ENCODE measurements at places on chromosomes 1 and 21. TPM values are rescaled to one million over a fixed set of nuclear protein-coding genes. Genes with fewer than 3 reads are reported as not detected.

DNA sequence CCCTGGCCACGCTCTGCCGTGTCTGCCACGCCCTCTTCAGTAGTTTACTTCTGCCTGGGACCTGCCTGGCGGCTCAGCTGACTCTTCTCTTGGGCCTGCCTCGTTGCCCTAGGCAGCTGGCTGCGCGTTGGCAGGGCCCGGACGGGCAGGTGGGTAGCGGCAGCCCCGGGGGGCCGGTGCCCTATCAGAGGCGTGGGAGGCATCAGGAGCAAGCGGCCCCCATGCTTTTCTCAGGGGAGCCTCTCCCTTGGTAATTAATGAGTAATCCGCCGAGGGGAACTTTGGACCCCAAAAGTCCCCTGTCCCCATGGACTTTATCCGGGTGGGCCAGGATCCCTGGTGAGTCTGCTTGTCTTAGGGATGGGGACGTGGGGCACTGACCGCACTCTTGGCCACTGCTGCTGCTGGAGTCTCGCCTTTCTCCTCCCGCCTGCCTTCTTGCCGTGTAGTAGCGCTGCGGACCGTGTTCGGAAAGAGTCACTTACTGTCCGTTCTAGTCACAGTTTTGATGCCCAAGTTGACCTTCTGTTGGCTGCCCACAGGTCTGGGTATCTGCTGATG is 22.7 kb downstream of the SKI start:
- DNase-seq, result no peak

DNA sequence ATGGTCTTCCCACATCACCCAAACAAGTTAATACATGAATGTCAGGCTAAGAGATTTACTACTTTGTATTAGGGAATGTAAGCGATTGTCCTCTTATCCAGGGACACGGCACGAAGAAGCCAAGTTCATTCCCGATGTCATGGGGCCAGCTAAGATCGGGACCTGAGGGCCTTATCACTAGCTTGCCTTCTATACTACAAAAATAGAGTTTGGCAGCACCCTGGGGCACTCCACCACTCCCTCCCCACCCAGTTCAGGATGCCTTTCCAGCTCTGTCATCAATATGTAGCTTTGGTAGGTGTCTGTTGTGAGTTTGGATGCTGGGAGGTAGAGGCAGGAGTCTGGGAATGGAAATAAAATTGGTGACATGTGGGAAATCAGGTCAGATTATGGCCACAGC is 197.5 kb downstream of the ATG4C start:
- DNase-seq, result no peak

CRNN gene
- total RNA-seq, result not detected

DNA sequence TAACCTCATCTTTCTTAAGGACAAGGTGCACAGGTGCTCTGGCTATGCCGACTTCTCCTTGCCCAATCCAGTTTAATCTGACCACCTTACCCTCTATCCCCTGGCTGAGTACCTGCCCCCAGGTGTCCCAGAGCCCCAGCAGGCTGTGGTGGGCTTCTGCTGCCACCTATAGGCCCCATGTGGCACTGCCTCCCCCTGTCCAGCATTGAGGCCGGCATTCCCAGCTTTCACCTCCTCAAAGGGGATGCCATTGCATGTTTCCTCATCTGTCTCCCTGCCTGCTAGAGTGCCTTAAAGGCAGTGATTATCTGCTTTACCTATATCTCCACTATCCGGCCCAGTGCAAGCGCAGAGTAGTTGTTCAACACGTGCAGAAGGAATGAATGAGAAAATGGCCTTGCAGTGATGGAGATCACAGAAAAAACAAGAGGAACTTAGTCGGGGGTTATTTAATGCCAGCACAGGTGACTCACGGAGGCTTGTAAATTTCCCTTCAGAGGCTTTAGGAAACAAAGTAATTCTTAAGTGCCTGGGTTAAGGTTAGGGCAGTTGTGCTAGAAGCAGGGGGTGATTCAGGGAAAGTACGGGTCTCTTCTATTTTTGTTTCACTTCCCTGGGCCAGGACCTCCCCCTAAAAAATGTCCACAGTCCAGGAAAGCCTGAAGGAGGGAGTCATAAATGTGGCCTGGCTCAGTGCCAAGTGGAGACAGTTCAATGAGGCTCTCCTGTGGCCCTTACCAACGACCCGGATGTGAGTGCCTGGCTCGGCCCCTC is 131.8 kb upstream of the NGF start:
- peak; percentile 67 for DNase-seq

DNA sequence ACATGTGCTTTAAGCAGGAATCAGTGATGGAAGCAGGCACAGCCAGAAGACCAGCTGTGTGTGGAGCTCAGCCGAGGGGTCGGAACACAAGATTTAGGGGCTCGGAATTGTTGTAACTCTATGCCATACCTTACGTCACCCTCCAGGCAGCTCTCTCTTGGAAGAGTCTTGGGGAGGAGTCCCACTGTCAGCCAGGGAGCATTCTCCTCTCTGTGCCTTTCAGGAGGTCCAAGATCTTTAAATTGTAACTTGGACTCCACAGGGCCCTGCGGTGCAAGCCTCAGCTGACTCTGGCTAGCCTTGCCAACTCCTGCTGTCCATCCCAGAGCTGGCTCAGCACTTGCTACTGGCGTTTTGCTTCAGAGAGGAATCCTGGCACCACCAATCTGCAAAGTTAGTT is 26.4 kb upstream of the ROR1 start:
- no peak for DNase-seq

ATP1A1 gene
- total RNA-seq, result 218 TPM

DNA sequence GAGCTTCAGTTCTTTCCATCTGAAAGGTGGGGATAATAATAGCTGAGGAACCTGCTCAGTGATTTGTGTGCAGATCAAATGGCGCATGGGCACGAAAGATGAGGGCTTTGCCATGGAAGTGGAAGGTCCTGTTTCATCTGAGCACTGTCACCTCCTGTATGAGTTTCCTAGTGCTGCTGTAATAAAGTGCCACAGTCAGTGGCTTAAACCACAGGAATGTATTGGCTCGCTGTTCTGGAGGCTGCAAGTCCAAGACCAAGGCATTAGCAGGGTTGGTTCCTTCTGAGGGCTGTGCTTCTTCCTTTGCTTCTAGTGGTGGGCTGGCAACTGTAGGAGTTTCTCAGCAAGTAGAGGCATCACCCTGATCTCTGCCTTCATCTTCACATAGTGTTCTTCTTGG is 51.1 kb upstream of the RBM15 start:
- no peak for DNase-seq

TMEM35B gene
- 28.8 TPM for total RNA-seq

DNA sequence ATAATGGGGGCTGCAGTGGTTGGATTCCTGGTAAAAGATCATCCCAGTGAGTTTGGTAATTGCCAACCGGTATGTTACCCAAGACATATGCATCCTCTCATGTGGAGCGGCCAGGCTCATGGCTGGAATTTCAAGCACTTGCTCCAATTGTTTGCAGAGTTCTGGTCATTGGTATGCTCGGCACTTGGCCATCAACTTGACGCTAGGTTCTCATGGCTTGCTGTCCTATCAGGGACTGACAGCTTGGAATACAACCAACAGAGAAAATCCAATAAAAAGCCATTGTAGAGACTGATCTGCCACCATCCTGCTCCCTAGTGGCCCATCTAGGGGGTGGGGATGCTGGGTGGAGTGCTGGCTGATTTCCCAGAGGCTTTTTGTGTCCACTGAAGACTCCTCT is 120.9 kb downstream of the EDEM3 start:
- no peak for DNase-seq

GRCh38 chr1:75600781-75601180 is 10.1 kb downstream of the SLC44A5 start:
- no peak for DNase-seq

MNDA gene
- not detected for total RNA-seq

DNA sequence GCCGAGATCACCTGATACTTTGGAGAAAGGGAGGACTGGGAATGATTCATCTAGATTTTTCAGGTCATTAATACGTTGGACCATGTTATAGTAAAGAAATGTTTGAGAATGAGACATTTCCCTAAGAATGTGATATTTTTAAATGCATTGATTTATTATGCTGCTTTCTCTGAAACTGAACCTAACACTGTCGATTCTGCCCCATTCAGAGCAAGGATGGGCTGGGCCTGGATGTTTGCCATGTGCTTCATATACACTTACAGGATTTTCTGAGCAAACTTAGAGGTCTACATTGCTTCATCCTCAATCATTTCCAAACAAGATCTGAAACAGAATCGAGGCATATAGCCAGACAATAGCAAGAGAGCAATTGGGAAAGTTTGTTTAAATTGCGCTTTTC is 183.3 kb downstream of the CRB1 start:
- DNase-seq, result no peak

- no peak for DNase-seq
Measured at GRCh38 chr21:38841472-38841871, 35.7 kb downstream of the ETS2 start.

DNA sequence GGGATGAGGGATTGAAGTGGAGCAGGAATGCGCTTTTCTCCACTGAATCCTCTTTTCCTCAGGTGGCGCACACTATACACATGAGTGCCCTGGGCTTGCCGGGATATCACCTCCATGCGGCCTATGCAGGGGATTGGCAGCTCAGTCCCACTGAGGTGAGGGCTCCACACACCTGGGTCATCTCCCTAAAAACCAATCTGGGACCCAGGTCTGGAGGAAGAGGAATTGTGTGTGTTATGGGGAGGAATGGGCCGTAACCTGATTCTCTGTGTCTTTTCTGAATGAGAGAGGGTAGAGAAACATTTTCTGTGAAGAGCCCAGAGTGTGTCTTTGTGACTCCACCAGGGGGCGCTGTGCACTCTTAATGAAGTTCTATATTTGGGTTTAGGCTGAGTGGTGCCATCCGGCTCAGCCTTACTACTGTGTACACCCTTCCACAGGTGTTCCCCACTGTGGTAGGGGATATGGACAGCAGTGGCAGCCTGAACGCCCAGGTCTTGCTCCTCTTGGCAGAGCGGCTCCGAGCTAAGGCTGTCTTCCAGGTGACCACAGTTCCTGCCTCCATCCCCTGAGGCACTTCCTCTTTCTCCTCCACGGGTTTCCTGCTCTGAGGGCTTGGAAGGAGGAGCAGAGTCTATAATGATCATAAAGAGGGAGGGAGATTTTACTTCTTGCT is 1.5 kb downstream of the TOMM40L start:
- no peak for DNase-seq

LPAR3 gene
- 1.2 TPM for total RNA-seq

GRCh38 chr1:187877220-187877619 is 1048.5 kb downstream of the PLA2G4A start:
- DNase-seq, result no peak

DNA sequence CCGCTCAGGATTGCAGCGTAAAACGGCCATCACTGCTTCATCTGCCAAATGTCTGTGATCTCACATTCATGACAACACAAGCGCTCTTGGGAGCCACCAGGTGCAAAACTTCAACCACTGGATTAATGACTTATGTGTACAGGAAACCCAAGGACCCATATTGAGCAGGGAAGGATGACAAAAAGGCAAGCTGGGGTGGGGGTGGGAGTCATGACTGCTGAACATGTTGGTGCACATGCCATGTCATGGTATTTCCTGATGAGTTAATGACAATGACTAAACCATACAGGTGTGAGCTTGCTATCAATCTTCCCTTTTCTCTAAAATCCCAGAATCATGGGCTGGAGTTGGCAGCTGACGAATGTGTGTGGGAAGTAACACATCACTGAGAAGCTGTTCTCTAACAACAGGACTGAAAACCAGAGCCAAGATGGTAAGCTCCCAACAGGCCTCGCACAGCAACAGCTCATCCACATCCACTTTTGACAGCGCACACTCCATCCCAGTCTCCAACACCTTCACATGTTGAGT is 3.1 kb upstream of the SH2D5 start:
- no peak for DNase-seq

DNA sequence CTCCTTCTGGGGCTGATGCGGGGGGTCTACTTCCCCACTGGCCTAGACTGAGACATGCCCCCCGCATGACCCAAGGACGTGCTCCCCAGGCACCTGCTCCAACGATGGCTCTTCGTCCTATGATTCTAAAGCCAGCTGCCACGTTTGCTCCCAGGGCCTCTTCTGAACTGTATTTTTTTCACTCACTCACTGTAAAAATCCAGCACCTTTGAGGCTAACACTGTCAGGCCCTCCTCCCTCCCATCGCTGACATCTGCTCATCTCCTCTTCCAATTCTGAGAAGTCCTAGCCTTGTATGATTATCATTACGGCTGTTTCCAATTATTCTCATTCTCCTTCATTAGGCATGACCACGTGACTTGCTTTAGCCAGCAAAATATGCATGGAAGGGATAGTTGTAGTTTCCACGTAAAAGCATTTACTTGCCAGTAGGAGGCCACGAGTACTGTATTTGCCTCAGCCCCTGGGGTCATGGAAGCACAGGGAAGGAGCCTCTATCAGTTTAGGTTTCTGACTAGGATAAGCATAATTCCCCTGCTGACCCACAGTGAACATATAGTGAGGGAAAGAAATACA is 19.1 kb upstream of the EDN2 start:
- no peak for DNase-seq
